ENCODE measurements at places on chromosomes 13 and 19.

- DNase-seq = no peak
Observed at GRCh38 chr19:55018216-55018615, 19.8 kb downstream of the GP6 start.

DNA sequence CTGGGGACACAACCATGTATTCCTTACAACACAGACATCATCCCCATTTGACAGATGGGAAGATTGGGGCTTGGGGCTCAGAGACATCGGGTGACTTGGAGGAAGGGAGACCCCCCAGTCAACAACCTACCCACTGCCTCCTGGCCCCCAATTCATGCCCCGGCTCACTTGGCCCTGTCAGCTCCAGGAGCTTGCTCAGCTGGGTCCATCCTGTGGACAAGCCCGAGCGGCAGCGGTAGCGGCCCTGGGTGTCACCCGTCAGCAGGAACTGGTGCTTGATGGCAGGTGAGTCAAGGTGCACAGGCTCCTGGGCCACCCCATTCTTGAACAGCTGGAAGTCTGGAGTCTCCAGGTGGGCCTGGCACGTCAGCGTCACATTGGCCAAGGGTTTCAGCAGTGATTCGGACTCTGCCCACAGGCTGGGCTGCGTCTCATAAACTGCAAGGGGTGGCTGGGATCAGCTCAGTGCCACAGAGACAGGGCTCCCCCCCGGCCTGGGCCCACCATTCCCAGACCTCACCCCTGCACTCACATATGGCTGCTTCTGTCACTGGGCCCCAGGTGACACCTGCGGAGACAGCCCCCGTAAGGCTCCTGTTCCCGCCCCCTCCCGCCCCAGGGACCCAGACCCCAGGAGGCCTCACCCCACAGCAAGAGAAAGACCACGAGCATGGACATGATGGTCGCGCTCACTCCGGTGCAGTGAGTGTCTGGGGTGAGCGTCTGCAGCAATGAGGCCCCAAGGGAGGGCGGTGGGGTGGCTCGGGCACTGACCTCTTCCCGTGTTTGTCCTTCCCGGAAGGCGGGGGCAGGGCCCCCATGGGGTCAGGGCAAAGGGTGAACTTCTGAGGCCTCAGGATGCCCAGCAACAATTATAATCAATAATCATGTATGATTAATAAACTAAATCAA, at the start of gene A1BG:
Gene A1BG, minus strand, starts transcription at position 733 of the 912 bp plus-strand sequence. Its CDS starts 55 bp downstream, at position 678.
- DNase-seq = no peak

DNA sequence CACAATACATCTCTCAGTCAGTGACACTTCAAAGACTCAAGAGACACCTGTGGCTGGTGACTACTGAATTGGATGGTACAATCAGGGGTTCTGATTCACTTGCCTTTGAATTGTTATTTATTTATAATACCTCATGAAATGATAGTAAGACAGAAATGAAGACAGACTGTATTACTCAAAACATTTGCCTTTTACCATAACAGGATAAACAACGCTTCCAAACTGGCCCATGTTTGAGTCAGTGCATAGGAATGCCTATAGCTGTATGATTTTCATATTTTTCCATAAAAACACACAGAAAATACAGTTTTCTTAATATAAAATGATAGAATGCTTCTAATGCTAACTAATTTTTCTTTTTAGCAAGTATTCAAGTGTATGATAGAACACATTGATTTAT, 59.5 kb upstream of the FGF14 start:
- no peak for DNase-seq

- no peak for DNase-seq
Observed at GRCh38 chr13:44211704-44212346, 161.8 kb upstream of the SERP2 start.

DNA sequence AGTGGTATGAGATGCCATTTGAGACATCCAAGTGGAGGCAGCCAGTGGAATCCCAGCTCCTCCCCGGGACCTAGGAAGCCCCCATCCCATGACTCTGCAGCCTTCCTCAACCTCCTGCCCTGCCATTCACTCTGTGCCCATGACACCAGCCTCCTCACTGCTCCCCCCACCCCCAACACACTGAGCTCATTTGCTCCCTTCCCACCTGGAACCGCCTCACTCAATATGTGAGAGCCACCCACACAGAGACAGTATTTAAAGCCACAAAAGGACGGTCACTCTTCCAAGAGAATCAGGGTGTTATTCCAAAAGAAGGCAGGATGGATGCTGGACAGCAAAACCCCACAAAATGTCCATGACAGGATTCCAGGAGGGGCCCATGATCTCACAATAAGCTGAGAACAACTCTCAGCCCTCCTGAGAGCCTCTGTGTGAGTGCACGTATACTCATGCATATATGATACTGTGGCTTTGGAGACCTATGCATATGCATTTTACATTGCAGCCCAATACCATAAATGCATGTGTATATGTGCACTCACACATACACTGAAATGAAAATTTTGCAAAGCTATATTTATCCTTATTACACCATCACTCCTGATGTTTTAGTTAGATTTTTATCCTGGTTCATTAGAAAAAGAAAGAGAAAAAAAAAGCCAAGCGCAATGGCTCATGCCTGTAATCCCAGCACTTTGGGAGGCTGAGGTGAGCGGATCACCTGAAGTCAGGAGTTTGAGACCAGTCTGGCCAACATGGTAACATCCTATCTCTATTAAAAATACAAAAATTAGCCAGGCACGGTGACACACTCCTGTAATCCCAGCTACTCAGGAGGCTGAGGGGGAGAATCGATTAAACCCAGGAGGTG, 10.8 kb upstream of the RANBP3 start:
- no peak for DNase-seq

DNA sequence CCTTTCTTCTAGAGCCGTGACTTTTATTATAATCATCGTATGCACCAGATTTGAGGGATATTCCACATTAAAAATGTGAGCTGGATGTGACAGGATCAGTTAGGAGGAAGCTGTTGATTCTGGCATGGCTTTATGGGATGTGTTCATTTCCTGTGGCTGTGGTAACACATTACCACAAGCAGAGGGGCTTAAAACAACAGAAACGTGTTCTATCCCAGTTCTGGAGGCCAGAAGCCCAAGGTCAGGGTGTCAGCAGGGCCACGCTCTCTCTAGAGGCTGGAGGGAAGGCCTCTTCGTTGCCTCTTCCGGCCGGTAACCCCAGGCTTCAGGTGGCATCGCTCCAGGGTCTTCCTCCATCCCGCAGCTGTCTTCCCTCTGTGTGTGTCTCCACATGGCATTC, 14.5 kb downstream of the MED25 start:
- peak; percentile 95 for DNase-seq

- no peak for DNase-seq
Observed at GRCh38 chr13:50154697-50155096, 139.5 kb downstream of the KCNRG start.

DNA sequence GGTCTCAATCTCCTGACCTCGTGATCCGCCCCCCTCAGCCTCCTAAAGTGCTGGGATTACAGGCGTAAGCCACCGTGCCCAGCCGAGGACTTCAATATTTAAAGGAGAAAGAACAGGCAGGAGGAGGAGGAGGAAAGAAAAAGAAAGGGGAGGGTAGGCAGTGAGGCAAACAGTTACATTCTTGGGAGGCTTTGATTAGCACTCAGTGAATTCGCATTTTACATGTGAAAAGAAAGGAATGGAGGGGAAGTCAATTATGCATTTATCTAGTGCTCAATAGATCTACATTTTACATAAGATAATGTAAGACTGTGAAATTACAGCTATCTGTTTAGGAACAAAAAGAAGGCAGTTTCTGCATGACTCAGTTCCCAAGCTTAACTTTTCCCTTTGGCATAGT, 30.9 kb upstream of the CXCL17 start:
- DNase-seq = no peak

DNA sequence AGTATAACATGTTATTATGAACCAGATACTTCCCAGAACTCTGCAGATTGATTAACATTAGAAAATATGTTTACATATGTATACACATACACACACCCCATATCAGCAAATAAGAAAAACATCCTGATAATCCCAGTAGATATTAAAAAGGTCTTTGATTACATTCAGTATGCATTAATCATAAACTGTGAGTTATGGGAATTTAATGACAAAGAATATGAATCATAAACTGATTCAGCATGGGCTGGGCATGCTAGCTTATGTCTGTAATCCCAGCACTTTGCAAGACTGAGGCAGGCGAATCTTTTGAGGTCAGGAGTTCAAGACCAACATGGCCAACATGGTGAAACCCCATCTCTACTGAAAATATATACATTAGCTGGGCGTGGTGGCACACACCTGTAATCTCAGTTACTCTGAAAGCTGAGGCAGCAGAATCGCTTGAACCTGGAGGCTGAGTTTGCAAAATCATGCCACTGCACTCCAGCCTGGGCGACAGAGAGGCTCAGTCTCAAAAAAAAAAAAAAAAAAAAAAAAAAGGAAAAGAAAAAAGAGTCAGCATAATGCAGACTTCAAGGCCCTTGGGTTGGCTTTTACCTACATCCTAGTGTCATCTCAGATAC, 581.9 kb upstream of the PRR20A start:
- no peak for DNase-seq
